ENCODE measurements at places on chromosomes 7 and 10.

DNA sequence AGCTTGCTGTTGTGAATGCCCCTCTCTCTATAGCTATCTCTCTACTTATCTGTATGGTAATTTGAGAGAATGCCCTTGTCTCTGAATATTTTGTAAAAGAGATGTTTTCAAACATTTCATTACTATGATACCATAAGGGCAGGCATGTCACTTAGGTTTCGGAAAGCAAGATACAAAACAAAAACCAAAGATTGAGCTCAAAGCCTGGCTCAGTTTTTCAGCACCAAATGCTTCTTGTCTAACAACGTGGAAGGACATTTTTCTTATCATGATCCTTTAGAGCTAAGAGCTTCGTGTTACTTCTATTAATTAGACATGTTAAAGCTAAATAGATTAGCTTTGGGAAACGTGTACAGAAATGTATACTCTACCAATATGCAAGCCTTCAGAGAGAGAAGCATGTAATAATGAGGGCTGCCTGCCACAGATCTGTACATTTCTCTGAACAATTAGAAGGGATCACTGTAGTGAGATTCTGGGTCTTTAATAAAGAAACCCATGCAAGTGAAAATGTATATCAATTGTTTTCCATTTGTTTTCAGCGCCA, 148.9 kb downstream of the ARID5B start:
- DNase-seq = no peak

GRCh38 chr10:81021428-81022129, 483.9 kb downstream of the SH2D4B start:
- no peak for DNase-seq

- DNase-seq = no peak
Measured at GRCh38 chr7:137943132-137943551, 58.7 kb downstream of the CREB3L2 start.

GRCh38 chr7:153193144-153193595, 433.6 kb downstream of the ACTR3B start:
- DNase-seq = no peak

- no peak for DNase-seq
Measured at GRCh38 chr10:132708441-132708840, 77.5 kb downstream of the NKX6-2 start.

GRCh38 chr10:34809796-34810195, 5.3 kb downstream of the PARD3 start:
- DNase-seq = no peak

GRCh38 chr10:71999360-72000072, 35.3 kb downstream of the CHST3 start:
- no peak for DNase-seq

DNA sequence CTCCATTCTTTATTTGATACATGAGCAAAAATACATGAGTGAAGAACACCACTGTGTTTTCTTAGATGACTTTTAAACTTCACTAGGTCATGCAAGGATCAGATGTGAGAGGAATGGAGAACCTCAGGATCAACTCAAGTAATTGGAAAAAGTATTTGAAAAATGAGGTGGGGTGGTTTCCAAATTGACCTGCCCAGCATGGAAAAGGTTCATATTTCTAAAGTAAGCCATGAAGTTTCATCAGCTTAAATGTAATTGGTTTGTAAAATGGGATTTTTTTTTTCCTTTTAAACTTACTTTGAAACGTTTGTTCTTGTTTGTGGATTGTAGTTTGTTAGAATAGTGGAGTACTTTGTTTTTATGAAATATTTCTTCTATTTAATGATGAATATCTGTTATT, 134.8 kb downstream of the MLLT10 start:
- DNase-seq = no peak

- DNase-seq = no peak
Measured at GRCh38 chr10:1070919-1071318, 14.7 kb downstream of the WDR37 start.

- DNase-seq = no peak
Measured at GRCh38 chr10:132988988-132989387, 46.6 kb upstream of the CFAP46 start.

DNA sequence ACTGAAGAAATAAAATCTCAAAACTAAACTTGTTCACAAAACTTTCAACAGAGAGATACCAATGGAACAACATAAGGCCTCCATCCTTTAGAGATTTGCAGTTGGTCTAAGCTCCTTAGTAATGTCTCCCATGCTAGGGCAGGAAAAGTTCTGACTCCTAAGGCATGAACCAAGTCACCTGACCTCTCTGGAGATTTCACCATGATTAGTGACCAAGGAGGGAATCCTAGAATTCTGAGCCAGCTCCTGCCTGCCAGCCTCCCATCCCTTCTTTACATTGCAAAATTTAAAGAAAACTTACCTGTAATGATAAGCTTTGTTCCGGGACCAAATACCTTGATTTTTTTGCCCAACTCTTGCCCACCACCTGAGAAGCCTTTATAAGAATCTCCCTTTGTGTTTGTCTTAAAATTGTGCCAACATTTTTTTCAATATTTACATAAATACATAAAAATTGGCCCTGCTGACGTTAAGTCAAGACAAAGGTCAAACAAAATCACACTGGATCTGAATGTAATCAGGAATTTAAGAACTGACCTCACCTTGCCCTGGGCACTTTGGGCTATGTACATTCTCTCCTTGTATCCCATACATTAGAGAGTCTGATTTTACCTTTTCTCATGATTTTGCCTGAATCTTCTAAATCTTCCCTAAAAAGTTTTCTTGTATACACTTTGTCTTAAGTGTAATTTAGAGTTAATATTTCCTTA, at the start of gene TARP:
Gene TARP, minus strand, starts transcription at position 351 of the 710 bp plus-strand sequence.
- no peak for DNase-seq

DNA sequence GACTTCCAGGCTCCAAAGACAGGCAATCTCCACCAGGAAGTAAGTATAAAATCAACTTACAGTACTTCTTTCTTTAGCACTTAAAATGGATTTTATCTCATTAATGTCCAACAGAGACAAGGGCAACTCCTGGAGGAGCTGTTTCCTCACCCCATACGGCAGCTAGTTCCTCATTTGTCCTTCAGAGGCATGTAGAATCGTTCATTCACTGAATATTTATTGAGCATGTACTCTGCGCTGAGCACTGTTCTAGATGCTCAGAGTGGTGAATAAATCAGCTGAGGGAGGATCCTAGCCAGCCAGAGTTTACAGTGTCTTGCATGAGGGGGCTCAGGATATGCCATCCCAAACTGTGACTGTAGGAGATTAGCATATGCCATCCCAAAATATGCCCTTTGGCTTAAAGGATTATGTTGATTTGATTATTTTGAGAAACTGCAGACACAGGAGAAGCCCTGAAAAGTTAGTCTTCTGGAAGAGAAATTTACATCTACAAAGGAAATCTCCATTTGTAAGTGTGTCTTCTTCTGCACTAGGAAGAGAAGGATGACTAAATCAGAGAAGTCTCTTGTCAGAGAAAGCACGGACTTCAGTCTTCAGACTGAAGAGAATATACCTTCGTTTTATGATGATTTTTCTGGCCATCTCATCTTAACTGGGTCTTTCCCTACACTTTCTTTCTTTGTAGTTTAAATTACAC, 66.9 kb downstream of the BAMBI start:
- no peak for DNase-seq

DNA sequence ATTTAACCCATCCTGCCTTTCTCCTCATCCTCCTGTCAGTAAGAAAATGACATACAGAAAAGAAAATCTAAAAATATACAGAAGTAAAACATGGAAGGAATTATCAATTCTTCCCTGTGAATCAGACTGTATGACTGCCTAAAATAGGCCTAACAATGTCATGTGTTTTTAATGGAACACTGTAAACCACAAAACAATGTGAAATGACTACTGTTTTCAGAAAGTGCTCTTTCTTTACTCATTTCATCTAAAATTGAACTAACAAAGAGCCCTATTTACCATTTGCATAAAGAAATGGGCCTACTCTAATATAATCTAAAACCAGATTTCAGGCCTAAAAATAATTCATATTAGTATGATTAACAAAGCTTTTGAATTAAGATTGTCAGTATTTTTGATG, 35.7 kb downstream of the SEMA3E start:
- DNase-seq = no peak

DNA sequence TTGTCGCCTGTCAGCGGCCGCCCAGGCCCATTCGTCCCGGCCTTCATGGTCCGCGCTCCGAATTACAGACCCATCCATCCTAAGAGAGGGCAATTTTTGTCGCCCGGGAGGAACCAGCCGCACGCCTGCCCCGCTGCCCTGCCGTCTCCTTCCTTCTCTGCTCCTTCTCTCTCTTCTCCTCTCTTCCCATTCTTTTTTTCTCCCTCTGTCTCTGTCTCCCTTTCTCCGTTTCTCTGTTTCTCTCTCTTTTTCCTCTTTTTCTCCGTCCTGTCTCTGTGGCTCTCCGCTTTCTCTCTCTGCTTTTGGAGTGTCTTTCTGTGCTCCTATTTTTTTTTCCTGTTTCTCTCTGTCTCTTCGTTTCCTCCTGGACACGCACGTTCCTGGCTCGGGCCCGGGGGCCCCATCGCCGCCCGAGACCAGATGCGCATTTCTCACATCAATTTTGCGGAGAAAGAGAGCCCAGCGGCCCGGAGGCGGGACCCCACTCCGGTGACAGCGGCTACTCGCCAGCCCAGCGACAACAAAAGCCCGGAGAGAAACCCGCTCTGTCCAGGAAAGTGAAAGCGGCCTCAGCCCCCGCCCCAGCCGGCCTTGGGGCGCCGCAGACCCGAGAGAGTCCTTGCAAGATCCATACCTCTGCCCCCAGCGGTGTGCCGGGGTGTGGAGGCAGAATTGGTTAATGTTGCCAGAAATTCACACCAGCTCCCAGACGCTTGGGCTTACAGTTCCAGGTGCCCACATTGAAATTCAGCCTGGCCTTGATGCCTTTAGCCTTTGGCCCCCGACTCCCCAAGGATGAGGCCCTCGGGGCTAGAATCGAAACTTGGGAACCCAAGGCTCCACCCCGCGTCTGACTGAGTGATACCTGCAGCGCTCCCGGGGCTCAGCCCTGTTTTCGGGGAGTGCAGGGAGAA, 4.1 kb downstream of the LBX1 start:
- DNase-seq = no peak

DNA sequence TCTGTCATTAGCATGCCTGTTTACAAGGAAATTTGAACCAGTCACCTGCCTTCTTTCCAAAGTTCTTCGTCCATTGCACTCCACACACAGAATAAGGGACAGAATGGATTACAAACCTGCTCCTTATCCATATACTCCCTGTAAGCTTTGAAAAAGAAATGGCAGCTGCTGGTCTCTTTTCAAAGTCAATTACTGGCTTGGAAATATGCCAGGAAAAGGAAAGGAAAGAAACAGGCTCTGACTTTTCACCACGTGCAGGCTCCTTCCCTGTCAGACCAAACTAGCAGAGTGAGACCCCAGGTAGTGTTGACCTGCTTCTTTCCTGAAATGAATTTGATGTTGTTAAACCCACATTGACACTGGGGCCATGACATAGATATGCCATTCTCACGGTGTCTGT, 84.5 kb downstream of the LHFPL3 start:
- no peak for DNase-seq

- no peak for DNase-seq
Measured at GRCh38 chr7:131543298-131543697, 13.1 kb downstream of the PODXL start.

DNA sequence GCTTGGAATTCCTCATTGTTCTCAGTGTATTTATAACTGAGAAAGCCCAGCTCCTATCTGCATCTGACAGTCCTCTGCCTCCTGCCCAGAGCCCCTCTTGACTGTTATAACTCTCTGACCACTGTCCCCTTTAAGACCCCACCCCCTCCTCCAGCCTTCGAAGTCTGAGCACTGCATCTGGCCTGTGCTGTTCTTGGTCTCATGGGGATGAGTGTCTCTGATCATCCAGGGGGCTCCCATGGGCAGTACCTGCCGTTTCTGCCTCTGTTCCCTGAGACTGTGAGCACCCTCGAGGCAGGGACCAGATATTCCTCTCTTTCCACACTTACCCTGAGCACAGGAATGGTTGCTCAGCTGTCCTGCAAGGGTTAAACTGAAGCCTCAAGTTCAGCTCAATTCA, 7.7 kb downstream of the GHRHR start:
- DNase-seq = no peak

- no peak for DNase-seq
Measured at GRCh38 chr10:62907470-62908212, 91.5 kb upstream of the EGR2 start.

GRCh38 chr10:99403674-99404073, 26.8 kb downstream of the GOT1 start:
- DNase-seq = no peak

DNA sequence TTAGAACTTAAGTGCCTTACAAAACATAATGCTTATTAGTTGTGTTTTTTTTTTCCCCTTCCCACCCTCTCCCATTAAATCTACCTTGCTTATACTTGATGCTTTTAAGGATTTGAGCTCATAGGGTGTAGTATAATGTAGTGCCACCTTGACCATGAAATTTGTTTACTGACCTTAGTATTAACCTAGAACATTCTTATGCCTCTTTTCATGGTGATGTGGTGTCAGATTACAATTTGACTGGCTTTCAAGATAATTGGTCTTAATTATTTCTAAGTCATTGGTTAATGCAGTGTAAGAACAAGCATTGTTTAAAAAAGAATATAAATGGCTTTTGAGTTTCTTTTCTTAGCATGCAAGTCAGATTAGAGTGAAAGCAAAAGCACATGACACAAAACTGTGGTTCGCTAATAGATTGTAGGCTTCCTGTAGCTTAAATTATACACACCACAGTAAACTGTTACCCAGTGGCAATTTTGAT, 61.8 kb downstream of the ADD3 start:
- no peak for DNase-seq

DNA sequence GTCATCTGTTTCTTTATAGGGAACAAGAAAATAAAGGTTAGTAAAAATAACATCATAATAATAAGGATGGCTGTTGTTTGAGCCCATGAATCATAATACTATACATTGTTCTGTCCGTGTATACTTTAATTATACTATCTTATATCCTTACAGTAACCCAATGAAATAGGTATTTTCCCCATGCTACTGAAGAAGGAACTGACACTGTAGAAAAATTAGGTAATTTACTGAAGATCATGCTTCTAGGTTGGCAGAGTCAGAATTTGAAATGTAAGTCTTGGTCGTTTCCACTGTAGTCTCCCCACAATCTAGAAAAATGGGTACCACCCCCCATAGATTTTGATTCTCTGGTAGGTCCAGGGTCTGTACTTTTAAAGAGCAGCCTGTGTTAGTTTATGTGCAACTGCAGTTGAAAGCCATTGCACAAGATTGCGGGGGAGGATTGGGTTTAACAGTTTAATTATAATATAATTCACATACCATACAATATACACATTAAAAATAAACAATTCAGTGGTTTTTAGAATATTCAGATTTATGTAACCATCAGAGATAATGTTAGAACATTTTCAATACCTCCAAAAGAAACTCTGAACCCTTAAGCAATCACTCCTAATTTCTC, 47.7 kb downstream of the SHOC2 start:
- no peak for DNase-seq
